ENCODE measurements at places on chromosomes 2 and 18.

GRCh38 chr2:70922235-70923234, 13.2 kb upstream of the ATP6V1B1 start:
- DNase-seq, result no peak

- DNase-seq, result no peak
Measured at GRCh38 chr2:47660168-47660567, 122.8 kb upstream of the MSH6 start.

DNA sequence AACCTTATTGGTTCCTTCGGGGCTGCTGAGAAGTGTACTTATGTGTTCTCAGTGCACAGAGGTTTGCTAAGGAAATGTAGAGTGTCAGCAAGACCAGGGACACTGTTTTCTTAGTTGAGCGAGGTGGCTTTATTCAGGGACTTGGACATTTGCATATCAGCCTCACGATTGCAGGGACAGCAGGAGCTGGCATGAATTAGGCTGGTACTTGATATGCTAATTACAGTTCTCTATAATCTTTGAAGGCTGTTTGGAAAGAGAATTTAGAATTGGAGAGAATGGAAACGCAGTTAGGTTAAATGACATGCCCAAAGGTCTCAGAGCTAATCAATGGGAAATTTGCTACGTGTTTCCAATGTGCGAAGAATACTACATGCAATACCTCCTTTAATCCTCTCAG, 18.7 kb upstream of the MTCL1 start:
- DNase-seq, result no peak

DNA sequence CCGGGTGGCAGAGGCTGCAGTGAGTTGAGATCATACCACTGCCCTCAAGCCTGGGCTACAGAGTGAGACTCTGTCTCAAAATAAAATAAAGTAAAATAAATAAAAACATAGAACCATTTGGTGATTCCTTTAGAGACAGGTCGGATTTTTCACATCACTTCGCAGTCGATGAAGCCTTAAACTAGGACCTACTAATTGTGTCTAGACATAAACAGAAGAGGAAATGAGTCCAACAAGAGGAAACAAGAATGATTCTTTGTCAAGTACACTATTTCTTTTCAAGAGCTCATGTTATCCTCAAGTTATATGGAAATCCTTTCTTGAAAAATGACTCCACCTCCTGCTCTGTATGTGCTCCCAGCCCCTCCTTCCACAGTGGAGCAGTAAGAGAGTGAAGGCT, 758.9 kb downstream of the DPP10 start:
- no peak for DNase-seq

DNA sequence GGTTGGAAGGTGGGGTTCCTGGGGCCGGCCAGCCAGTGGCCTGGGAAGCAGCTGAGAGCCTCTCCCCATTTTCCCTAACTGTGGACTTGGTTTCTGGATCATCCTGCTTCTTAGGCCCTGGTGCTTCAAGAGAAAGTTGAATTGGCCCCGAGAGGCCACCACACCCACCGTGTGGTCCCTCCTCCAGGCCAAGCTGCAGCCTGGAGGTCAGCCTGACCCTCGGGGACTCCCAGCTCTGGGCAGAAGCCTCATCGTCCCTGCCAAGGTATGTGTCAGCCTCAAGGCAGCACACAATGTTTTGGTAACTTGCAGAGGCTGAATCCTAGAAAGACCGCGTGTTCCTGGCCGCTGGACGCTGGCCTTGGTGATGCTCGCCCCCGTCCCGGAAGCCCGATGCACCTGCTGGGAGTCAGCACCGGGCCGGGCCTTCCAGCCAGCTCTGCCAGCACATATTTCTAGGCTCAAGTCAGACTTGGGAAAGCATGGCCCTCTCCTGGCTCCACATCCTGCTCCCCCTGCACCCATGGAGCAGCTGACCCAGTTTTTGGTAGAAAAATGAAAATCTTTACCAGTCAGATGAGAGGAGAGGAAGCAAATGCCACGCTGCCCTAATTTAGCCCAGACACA, 72.6 kb downstream of the ACTR2 start:
- DNase-seq, result no peak

- no peak for DNase-seq
Measured at GRCh38 chr18:51559198-51559901, 361.9 kb upstream of the MEX3C start.
